ENCODE measurements at places on chromosomes 1 and 21. TPM values are rescaled to one million over a fixed set of nuclear protein-coding genes. Genes with fewer than 3 reads are reported as not detected.

DNA sequence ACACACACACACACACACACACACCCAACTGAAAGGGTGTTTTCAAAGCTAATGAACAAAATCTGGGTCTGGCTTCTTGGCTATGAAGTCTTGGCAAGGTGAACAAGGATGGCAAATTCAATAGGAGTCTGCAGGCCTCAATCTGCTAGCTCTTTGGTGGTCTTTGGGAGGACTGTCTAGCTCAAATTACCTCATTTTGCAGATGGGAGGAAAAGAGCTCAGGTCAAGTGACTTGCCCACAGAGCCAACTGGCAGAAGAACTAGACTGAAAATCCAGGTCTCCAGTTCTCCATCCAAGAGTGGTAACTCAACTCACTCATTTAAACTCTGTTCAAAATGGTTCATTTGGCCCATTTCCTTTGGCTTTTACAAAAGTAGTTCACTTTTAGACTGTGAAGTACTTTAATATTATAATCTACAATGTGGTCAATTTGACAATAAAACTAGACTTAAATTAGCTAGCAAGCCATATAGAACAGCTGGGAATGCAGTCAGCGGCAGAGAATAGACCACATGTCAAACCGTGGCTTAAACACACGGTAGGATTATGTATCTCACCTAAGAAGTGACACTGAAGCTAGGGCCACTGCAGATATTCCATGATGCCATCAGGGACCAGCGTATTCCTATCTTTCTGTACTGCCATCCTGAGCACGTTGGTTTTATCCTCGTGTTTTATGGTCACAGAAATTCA, 112.9 kb downstream of the APP start:
- DNase-seq: no peak

GRCh38 chr1:230186003-230186863, 119.2 kb downstream of the GALNT2 start:
- DNase-seq: peak; percentile 63

- no peak for DNase-seq
These were observed 7.4 kb downstream of the DOP1B start for GRCh38 chr21:36163750-36164741.

GRCh38 chr1:38000529-38001455, 4.5 kb downstream of the FHL3 start:
- no peak for DNase-seq

- DNase-seq: no peak
These were observed 160.7 kb upstream of the LMO4 start for GRCh38 chr1:87167848-87168525.

DNA sequence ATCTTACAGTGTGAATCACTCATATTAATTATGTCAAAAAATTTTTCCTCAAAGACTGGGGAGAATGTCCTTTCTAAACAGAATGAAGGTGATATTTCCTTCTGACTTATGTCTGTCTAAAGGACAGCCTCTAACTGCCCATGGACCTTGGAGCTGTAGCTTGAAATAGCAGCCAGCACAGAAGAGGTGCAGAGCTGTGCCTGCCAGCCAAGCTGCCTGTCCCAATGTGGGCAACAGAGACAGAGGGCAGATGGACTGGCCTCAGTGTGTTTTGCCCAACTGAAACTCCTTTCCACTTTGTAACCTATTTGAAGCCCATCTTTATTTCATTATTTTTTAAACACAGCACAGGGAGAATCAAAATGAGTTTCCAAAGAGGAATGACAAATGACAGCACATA, 97.6 kb upstream of the DYNLT5 start:
- no peak for DNase-seq

DNA sequence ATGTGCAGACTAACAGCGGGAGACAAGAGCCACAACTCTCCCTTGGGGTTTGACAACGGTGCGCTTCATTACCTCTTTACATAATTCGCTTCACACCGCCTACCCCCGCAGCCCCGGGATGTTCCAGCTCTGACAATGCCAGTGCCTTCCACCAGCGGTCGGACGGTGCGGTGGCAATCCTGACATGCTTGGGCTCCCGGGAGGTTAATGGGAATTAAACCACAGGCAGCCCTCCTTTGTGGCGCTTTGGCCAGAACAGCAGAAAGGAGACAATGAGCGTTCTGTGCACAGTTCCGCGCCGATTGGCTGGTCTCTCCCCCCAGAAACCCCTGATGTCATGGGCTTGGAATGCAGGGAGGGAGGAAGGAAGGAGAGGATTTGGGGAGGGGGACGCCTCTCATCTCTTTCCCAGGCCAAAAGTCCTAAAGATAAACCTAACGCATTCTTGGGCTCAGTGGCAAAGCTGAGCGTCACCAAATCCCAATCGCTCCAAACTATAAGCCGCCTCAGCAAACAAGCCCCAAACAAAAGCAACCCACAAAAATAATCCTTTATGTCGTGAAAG, 1.3 kb downstream of the CNN3 start:
- peak; percentile 57 for DNase-seq

GRCh38 chr1:60848583-60849188, 233.7 kb upstream of the NFIA start:
- no peak for DNase-seq

GRCh38 chr1:5949761-5950100, 42.5 kb downstream of the NPHP4 start:
- DNase-seq: no peak

DNA sequence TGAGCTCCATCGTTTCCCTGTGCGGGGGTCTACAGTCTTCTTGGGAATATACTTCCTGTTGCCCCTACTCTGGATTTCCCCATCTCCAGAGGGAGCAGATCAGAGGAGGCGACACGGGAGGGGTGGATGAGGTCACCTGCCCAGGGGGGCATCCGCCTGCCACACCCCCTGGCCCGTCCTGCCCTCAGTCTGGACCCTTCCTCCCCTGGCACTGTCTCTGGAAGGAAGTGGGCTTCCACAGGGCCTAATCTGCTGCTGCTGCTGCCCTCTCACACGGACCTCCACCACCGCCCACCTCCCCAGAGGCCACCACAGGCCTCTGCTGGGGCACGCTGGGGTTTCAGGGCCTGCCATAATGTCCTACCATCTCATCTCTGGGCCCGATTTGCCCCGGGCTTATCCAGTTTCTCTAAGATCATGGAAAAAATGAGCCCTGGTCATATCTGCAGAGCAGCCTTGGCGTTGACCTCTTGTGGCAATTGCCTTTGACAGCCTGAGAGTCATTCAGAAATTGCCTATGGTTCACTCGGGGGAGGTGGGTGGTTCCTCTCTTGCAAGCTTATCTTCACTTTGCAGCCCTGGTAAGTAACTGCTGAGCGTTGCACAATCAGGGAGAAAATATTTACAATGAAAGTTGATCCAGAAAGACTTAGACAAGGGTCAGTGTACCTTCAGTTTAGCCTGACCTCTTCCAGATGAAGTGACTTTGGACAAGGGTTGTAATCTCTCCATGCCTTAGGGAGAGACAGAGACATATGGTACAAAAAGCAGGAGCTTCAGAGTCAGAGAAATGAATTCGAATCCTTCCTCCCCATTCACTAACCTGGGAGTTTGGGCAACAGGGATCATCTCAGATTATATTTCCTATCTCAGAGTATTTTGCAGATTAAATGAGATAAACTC, 252.4 kb downstream of the TOMM20 start:
- DNase-seq: peak; percentile 77

GRCh38 chr1:73947009-73947408, 251.0 kb downstream of the LRRIQ3 start:
- DNase-seq: no peak

GRCh38 chr1:150887018-150887417, at the start of gene CTXND2:
Gene CTXND2 (plus strand): TSS chr1:150887136. CDS start chr1:150912315, 25,179 bp downstream.
- no peak for DNase-seq

- DNase-seq: peak; percentile 36
These were observed 77.9 kb downstream of the ADARB1 start for GRCh38 chr21:45152265-45152746.

DNA sequence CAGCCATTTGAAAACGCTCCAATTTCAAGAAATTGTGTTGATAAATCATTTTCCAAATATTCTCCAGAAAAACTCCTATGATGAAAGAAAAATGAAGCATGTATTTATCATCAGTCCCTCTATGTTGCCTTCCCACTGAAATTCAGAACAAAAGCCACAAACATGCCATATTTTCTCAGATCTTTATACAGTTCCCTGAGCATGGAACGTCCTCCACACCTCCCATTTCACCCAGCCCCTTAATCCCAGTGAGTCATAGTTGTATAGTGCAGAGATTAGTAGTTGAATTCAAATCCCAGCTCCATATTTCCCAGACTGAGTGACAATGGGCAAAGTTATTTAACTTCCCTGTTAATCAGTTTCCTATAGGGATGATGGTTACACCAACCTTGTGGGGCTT, 20.6 kb upstream of the NPL start:
- DNase-seq: no peak

GRCh38 chr1:95636897-95637296, 402.9 kb downstream of the RWDD3 start:
- DNase-seq: no peak

GRCh38 chr1:205554026-205554811, 49.8 kb downstream of the CDK18 start:
- DNase-seq: no peak

- DNase-seq: no peak
These were observed 85.1 kb downstream of the VAV3 start for GRCh38 chr1:107879927-107880326.

- no peak for DNase-seq
These were observed 47.4 kb downstream of the S100B start for GRCh38 chr21:46557469-46557868.

The RCSD1 gene
- total RNA-seq: 15.0 TPM

The GABRD gene
- total RNA-seq: not detected

The TFF3 gene
- 0.09 TPM for total RNA-seq

The URB1 gene
- 14.5 TPM for total RNA-seq

The OR2T2 gene
- not detected for total RNA-seq

The DENND2D gene
- total RNA-seq: 20.7 TPM

The UBQLN4 gene
- 9.2 TPM for total RNA-seq

The FAM167B gene
- 2.8 TPM for total RNA-seq

The KLF17 gene
- total RNA-seq: not detected
